ENCODE measurements at places on chromosomes 7 and 10. TPM values are rescaled to one million over a fixed set of nuclear protein-coding genes. Genes with fewer than 3 reads are reported as not detected.

The MMS19 gene
- total RNA-seq = 46.5 TPM

GRCh38 chr7:75663302-75663907 is 75.3 kb downstream of the HIP1 start:
- DNase-seq = no peak
- no peaks in the 10 kb centered on the region for H3K36me3 ChIP-seq
- H3K4me3 ChIP-seq = no peak overlapping the region
- H3K4me1 ChIP-seq = no peaks in the 10 kb centered on the region

The ENTPD7 gene
- total RNA-seq = 6.3 TPM

- no peak for DNase-seq
- H3K27me3 ChIP-seq = peaks cover 34% of the 10 kb centered on the region
These were observed 331.0 kb downstream of the ADARB2 start for GRCh38 chr10:1406132-1406966.

DNA sequence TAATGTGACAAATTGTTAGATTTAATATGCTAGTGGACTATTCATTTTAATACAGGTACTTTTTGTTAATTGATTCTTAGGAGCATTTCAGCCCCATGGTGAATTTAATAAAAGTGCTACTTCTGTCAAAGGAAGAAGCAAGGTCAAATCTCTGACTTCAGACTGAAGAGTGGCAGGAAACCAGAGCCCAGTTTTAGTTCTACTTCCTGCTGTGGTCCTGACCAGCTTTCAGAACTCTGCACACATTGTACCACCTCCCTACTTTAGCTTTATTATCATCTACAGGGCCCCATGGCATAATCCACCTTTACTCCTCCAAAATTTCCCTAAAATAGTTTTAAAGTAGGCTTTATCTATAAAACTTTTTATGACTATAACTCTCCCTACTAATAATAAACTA is 33.7 kb downstream of the CTTNBP2 start:
- peaks cover 15% of the 10 kb centered on the region for H3K4me1 ChIP-seq
- H3K27me3 ChIP-seq = no peaks in the 10 kb centered on the region
- DNase-seq = no peak

GRCh38 chr7:81175275-81175940 is 256.6 kb upstream of the SEMA3C start:
- H3K4me3 ChIP-seq = no peak overlapping the region
- H3K27ac ChIP-seq = peak overlapping the region; percentile 36
- H3K4me1 ChIP-seq = peaks cover 11% of the 10 kb centered on the region

The C10orf62 gene
- total RNA-seq = 1.5 TPM

GRCh38 chr10:102585026-102585425 is 59.3 kb upstream of the TRIM8 start:
- H3K27ac ChIP-seq = no peak overlapping the region
- no peaks in the 10 kb centered on the region for H3K36me3 ChIP-seq
- no peak for DNase-seq
- no peak overlapping the region for H3K4me3 ChIP-seq
- no peaks in the 10 kb centered on the region for H3K4me1 ChIP-seq
- H3K27me3 ChIP-seq = no peaks in the 10 kb centered on the region

- no peak overlapping the region for H3K4me3 ChIP-seq
- H3K27me3 ChIP-seq = peaks cover 16% of the 10 kb centered on the region
- H3K4me1 ChIP-seq = no peaks in the 10 kb centered on the region
- H3K36me3 ChIP-seq = no peaks in the 10 kb centered on the region
These were observed 34.6 kb upstream of the DLX6 start for GRCh38 chr7:96970739-96971138.

- no peak overlapping the region for H3K27ac ChIP-seq
- H3K4me3 ChIP-seq = no peak overlapping the region
- no peaks in the 10 kb centered on the region for H3K36me3 ChIP-seq
- no peaks in the 10 kb centered on the region for H3K4me1 ChIP-seq
These were observed 4.4 kb downstream of the FUOM start for GRCh38 chr10:133353202-133353959.

DNA sequence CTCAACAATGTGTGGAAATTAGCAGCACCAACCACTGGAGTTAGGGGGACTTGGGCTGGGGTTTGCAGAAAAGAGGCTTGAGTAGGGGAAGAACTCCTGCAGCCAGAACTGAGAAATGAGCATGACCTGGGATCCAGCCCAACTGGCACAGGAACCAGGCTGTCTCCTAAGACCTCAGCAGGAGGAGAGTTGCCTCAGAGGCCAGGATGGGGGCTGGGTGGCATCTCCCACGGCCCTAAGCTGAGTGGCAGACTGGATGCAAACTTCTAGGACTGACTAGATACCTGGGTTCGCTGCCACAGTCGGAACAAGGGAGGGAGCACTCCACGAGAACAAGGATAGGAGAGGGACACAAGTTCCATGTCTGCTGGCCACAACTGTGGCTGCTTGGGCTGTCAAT is 62.6 kb downstream of the RNF32 start:
- no peak overlapping the region for H3K4me3 ChIP-seq
- no peaks in the 10 kb centered on the region for H3K36me3 ChIP-seq
- no peaks in the 10 kb centered on the region for H3K4me1 ChIP-seq
- DNase-seq = no peak
- H3K27me3 ChIP-seq = no peaks in the 10 kb centered on the region

- no peak overlapping the region for H3K4me3 ChIP-seq
- no peaks in the 10 kb centered on the region for H3K4me1 ChIP-seq
- H3K36me3 ChIP-seq = no peaks in the 10 kb centered on the region
- H3K27ac ChIP-seq = no peak overlapping the region
- H3K27me3 ChIP-seq = no peaks in the 10 kb centered on the region
These were observed 56.1 kb upstream of the NOBOX start for GRCh38 chr7:144459635-144460034.

DNA sequence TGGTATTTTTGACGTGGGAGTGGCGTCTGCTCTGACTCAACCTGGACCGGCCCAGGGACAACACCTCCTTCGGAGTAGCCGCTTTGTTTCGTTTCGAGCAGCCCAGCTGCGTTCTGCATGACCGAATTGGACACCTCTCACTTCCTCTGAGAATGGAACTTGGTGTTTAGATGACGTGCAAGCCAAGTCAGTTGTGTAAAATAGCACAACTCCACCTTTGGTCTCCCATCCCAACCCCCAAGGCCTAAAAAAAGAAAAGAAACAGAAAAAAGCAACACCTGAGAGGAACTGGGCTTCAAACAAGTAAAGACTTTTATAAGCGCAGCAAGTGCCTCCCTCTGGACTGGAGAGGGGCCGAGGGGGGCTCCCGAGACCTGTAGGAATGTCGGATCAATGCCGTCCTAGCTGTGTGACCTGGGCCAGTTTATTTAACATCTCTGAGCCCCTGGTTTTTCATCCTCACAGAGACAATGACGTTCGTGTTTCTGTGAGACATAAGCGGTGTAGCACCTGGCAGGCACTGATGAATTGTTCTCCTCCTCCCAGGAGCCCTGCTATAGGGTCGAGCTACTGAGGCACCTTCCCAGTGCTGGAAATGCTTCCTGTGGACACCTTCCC is 52.0 kb upstream of the SMNDC1 start:
- H3K27ac ChIP-seq = peak overlapping the region; percentile 5
- H3K4me1 ChIP-seq = peaks cover 42% of the 10 kb centered on the region
- no peaks in the 10 kb centered on the region for H3K36me3 ChIP-seq
- DNase-seq = peak; percentile 61
- peak overlapping the region; percentile 9 for H3K4me3 ChIP-seq

The TRPV6 gene
- total RNA-seq = 1.7 TPM

GRCh38 chr7:46534664-46535588 is 613.9 kb upstream of the IGFBP3 start:
- H3K27ac ChIP-seq = no peak overlapping the region
- no peak overlapping the region for H3K4me3 ChIP-seq
- no peaks in the 10 kb centered on the region for H3K36me3 ChIP-seq
- DNase-seq = no peak
- no peaks in the 10 kb centered on the region for H3K27me3 ChIP-seq

- no peaks in the 10 kb centered on the region for H3K36me3 ChIP-seq
- H3K27me3 ChIP-seq = no peaks in the 10 kb centered on the region
- H3K27ac ChIP-seq = no peak overlapping the region
- no peak for DNase-seq
These were observed 533.0 kb upstream of the GALNT17 start for GRCh38 chr7:70598976-70599375.

The AUTS2 gene
- not detected for total RNA-seq

- no peaks in the 10 kb centered on the region for H3K4me1 ChIP-seq
- no peak overlapping the region for H3K27ac ChIP-seq
- DNase-seq = no peak
- no peak overlapping the region for H3K4me3 ChIP-seq
These were observed 280.0 kb downstream of the RPS24 start for GRCh38 chr10:78313636-78314035.

DNA sequence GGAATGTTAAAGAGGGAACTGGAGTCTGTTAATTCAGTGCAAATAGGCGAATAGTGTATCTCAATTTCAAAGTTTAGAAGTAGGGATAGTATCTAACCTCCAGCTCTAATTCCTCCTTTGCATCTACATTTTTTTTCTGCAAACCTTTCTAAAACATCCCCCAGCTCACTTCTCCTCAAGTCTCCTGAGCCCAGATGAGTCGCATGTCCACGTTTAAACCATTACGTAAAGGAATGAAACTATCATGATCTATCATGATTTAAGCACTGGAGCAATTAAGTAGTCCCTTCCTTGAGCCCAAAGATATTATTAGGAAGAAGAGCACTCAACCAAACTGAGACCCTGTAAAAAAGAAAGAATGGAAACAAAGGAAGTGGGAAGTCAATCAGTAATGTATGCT is 29.9 kb downstream of the GPR22 start:
- no peaks in the 10 kb centered on the region for H3K27me3 ChIP-seq
- H3K4me3 ChIP-seq = no peak overlapping the region
- H3K36me3 ChIP-seq = no peaks in the 10 kb centered on the region
- no peak overlapping the region for H3K27ac ChIP-seq
- peaks cover 4% of the 10 kb centered on the region for H3K4me1 ChIP-seq

- no peak overlapping the region for H3K27ac ChIP-seq
- H3K4me1 ChIP-seq = no peaks in the 10 kb centered on the region
- no peak for DNase-seq
- no peaks in the 10 kb centered on the region for H3K36me3 ChIP-seq
- peaks cover 73% of the 10 kb centered on the region for H3K27me3 ChIP-seq
These were observed 217.9 kb downstream of the OTUD1 start for GRCh38 chr10:23656735-23657134.

The NAT16 gene
- total RNA-seq = not detected

GRCh38 chr7:145624618-145625017 is 492.0 kb upstream of the CNTNAP2 start:
- H3K27ac ChIP-seq = no peak overlapping the region
- no peak overlapping the region for H3K4me3 ChIP-seq
- no peak for DNase-seq
- no peaks in the 10 kb centered on the region for H3K27me3 ChIP-seq
- no peaks in the 10 kb centered on the region for H3K4me1 ChIP-seq
- H3K36me3 ChIP-seq = no peaks in the 10 kb centered on the region

GRCh38 chr10:22148961-22149360 is 68.9 kb downstream of the EBLN1 start:
- H3K27me3 ChIP-seq = peaks cover 1% of the 10 kb centered on the region
- H3K4me3 ChIP-seq = no peak overlapping the region
- no peaks in the 10 kb centered on the region for H3K4me1 ChIP-seq
- no peak overlapping the region for H3K27ac ChIP-seq

DNA sequence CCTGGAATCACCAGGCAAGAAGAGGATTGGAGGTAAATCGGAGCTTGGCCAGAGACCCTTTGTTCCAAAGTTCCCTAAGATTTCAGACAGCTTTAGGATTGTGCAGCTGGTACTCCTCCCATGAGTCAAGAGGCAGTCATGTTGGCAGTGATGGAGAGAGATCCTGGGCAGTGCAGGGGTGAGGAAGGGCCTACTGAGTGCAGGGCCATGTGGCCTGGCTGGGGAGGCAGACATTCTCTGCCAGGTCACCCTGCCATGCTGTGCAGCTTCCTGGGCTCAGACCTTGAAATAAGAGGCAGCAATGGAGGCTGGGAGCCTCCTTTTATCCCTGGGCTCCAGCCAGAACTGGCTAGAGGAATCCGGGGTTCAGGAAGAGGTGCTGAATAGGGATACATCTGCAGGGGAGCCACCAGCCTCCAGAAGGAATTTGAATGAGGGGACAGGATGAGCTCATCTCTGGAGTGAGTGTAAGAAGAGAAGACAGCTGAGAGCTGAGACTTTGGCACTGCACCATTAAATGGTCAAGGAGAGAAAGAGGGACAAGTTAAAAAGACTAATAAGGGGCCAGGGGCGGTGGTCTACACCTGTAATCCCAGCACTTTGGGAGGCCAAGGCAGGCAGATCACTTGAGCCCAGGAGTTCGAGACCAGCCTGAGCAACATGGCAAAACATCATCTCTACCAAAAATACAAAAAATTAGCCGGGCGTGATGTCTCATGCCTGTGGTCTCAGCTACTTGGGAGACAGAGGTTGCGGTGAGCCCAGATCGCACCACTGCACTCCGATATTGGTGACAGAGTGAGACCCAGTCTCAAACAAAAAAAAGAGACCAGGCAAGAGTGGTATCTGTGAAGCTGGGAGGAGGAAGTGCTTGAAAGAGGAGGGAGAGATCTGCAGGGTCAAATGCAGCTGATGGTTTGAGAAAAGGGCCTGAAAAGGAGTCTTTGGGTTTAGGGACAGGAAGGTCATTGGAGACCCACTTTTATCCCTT is 12.0 kb downstream of the SFTPD start:
- H3K36me3 ChIP-seq = no peaks in the 10 kb centered on the region
- peaks cover 99% of the 10 kb centered on the region for H3K27me3 ChIP-seq

The SP8 gene
- not detected for total RNA-seq

DNA sequence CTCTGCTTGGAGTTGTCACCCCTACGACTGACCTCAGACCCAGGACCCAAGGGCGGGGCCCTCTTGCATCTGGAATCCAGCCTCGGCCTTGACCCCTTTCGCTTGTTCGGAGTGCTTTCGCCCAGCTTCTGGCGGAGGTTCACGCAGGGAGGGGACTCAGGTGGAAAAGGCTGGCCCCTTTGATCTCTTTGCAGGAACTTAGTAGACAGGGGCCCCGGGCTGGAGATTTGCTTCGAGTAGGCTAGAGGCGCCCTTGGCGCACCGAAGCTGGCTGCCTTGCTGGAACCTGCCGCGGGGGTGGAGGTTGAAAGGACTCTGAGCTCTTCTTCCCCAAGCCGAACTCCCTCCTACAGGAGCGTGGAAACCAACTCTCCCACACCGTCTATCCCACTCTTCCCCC is 255.1 kb downstream of the OTUD1 start:
- H3K27me3 ChIP-seq = peaks cover 88% of the 10 kb centered on the region
- no peak overlapping the region for H3K27ac ChIP-seq
- peaks cover 8% of the 10 kb centered on the region for H3K4me1 ChIP-seq
- DNase-seq = no peak

The CLCN1 gene
- 0.34 TPM for total RNA-seq

- H3K4me1 ChIP-seq = peaks cover 58% of the 10 kb centered on the region
- no peaks in the 10 kb centered on the region for H3K27me3 ChIP-seq
- no peak overlapping the region for H3K27ac ChIP-seq
- no peak overlapping the region for H3K4me3 ChIP-seq
- no peaks in the 10 kb centered on the region for H3K36me3 ChIP-seq
These were observed 55.9 kb downstream of the CREB3L2 start for GRCh38 chr7:137946011-137946410.

- H3K27ac ChIP-seq = peak overlapping the region; percentile 98
- DNase-seq = peak; percentile 72
- peaks cover 13% of the 10 kb centered on the region for H3K36me3 ChIP-seq
- H3K27me3 ChIP-seq = no peaks in the 10 kb centered on the region
- H3K4me1 ChIP-seq = peaks cover 70% of the 10 kb centered on the region
These were observed 37.0 kb upstream of the LRRC17 start for GRCh38 chr7:102875700-102876295.

GRCh38 chr10:47456794-47457527 is 27.0 kb downstream of the ANXA8 start:
- no peak overlapping the region for H3K27ac ChIP-seq
- H3K36me3 ChIP-seq = peaks cover 6% of the 10 kb centered on the region
- H3K4me1 ChIP-seq = peaks cover 29% of the 10 kb centered on the region
- H3K27me3 ChIP-seq = peaks cover 31% of the 10 kb centered on the region

GRCh38 chr10:94370501-94370900 is 7.8 kb upstream of the NOC3L start:
- no peaks in the 10 kb centered on the region for H3K36me3 ChIP-seq
- H3K27me3 ChIP-seq = no peaks in the 10 kb centered on the region
- H3K27ac ChIP-seq = no peak overlapping the region
- peaks cover 9% of the 10 kb centered on the region for H3K4me1 ChIP-seq

The TNKS2 gene
- total RNA-seq = 24.6 TPM

Measured in Calu3 (cell line).